ENCODE measurements at places on chromosomes 2 and 18.

DNA sequence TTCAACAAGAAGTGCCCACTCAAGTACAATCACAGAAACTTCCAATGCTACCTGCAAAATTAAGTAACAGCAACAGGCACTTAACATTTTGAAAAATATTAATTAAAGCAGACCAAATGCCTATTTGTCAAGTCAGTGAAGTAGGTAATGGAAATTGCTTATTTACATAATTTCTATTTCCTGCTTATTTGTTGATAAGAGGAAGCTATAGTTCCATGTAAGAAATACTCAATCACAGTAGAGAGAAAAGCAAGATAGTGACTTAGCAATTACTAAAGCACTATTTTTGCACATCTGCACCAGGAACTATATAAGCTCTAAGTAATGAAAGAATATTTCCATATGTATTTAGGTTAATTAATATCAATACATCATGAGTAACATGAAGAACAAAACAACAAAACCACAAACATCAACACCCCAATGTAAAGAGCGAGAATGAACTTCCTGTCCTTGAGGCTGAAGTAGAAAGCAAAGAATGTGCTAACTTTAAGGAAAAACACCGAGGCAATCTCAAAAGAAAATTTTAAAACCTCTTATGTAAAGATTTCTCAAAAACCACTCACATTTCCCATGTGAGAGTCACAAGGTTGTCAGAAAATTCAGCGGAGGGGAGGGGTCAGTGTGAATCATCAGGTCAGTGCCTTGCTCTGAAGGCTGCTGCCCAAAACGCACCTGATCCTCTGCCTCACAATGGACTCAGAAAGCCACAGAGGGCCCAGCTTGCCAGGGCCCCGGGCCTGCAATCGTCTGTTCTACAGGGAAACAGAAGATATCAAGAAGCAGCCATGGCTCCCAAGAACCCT, 12.5 kb downstream of the NPC1 start:
- DNase-seq, result no peak

- DNase-seq, result no peak
Measured at GRCh38 chr18:63606526-63606925, 19.4 kb downstream of the SERPINB13 start.

GRCh38 chr2:86562485-86562921, 740 bp downstream of the CHMP3 start:
- no peak for DNase-seq

DNA sequence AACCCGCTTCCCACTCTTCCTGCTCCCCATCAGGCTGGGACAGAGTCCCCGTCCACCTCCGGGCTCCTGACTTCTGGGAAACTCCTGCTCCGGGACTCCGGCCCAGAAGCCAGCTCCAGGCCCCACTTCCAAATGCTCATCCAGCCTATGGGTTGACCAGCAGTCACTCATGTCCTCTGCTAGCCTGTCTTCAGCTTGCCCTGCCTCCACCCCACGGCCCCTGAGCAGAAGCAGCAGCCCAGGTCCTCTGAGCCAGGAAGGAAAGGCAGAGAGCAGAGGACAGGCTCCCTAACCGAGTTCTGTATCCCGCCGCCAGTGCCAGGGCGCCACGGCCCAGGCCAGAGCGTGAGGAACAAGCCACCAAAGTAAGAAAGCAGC, 86.4 kb upstream of the ID2 start:
- DNase-seq, result no peak

- no peak for DNase-seq
Measured at GRCh38 chr2:32838949-32839348, 107.8 kb upstream of the LTBP1 start.

DNA sequence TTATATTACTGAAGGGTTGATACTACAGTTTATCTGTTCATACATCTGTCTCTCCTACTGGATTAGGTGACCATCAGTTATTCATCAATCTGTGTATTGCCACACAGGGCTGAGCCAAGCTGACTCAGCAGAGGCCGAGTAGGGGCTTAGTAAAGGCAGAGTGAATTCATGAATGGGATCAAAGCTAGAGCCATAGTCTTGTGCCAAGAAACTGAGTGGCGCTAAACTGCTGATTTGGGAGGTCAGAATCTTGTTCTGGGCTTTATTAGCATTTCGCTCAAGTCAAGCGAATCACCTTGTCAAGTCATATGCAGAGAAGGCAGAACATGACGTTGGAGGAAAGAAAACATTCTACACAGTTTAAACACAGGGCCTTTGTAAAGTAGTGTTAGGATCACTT, 34.1 kb downstream of the SOCS6 start:
- DNase-seq, result no peak

DNA sequence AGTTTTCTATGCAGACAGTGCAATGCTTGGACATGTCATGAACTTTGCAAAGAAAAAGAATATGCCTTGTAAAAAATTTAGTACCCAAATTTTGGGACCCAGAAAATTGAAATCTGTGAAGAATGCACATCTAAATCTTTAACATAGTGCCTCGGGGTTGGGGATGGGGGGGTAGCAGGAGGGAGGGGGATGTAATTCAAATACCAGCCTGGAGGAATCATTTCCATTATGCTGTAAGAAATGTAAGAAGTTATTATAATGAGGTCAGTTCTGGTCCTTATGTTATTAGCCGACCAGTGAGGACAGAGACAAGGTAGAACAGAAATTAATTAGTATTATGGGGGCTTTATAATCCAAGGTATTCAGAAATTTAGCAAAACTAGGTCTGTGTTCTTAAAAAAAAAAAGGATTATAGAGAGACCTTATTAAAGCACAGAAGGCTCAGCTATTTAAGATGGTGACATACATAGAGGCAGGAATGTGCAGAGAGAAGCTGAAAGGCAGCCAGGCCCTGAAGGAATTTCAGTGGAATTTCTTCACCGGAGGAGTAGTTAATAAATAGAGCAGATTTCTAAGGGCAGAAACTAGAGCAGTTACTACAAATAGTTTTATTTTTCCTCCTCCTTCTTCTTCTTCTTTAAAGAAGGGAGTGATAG, 89.0 kb upstream of the RBMS1 start:
- no peak for DNase-seq

GRCh38 chr2:137383391-137383790, 580.9 kb upstream of the HNMT start:
- no peak for DNase-seq

DNA sequence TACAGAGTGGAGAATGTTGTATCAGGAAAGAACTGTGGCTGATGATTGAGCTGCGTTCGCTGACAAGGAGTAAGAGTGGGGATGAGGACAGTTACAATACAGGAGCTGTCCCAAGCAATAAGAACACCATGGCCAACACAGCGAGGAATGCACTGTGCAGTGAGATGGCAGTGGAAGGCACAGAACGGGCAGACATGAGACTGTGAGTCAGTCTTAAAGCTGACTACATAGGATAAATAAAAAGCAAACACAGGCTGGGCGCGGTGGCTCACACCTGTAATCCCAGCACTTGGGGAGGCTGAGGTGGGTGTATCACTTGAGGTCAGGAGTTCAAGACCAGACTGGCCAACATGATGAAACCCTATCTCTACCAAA, 89.8 kb downstream of the CABYR start:
- DNase-seq, result no peak

GRCh38 chr2:54772110-54772509, 48.6 kb downstream of the EML6 start:
- no peak for DNase-seq

DNA sequence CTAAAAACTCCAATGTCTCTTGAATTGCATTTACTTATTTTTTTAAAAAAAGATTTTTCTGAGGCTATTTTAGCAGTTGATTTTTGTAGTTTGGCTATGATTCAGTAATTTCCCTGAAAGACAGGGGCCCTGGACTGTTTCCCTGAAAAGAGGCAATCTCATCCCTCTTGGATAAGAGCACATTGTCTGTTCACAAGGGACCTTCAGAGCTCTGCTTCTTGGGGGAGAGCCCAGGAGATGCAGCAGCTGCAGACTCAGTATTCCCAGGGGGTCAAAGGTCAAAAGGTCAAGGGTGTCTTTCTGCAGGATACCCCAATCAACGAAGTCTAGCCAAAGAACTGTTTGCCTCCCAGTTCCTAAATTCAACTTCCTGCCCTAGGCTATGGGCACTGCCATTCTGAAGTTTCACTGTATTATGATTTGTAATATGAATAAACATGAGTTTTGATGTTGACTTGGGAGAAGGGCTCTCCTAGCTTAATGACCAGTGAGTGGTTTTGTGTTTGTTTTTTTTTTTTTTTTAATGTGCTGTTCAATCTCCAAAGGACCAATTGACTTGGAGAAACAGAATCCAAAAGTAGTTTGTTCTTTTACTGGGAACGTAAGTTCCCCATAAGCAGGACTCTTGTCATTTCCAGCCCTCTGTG, 157.0 kb upstream of the SERPINE2 start:
- no peak for DNase-seq

DNA sequence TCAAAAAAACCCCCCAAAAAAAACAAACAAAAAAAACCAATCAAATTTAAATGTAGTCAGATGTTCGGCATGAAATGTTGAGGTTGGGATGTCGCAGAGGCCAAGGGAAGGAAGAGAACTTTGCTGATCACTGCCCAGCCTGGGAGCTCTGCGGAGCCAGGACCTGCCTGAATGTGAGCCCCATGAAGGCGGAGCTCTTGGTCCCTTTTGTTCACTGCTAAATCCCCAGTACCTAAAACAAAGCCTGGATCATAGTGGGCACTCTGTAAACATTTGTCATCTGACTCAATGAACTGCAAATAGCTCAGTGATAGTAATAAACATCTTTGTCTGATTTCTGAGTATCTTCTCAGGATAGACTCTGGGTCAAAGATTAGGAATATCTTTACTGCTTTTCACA, 64.0 kb downstream of the NGEF start:
- DNase-seq, result no peak

- DNase-seq, result peak; percentile 3
Measured at GRCh38 chr2:72028351-72028995, 119.2 kb downstream of the CYP26B1 start.

- no peak for DNase-seq
Measured at GRCh38 chr18:63578357-63578958, 8.7 kb upstream of the SERPINB13 start.

GRCh38 chr2:10061221-10061925, 18.0 kb downstream of the KLF11 start:
- DNase-seq, result no peak

- DNase-seq, result no peak
Measured at GRCh38 chr2:84800194-84800805, 80.6 kb downstream of the TRABD2A start.

DNA sequence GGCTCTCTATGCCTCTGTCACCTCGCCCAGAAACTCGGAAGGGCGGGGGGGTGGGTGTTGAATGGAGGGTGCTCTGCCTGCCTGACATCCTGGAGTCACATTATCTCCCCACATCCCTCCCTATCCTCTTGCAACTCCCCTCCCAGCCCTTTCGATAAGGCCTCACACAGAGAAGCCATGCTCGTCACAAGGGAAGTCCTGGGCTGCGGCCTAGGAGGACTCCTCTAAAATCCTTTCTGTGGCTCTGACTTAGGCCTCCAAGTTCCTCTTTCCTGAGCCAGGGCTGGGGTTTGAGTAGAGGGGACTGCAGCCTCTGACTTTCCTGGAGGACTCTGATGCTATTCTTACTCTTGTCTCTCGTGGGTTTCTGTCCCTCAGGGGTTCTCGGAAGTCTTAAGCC, 75.0 kb upstream of the PKDCC start:
- DNase-seq, result no peak

GRCh38 chr2:85199698-85200097, 66.5 kb downstream of the TCF7L1 start:
- no peak for DNase-seq
